ENCODE measurements at places on chromosomes 13 and 19.

DNA sequence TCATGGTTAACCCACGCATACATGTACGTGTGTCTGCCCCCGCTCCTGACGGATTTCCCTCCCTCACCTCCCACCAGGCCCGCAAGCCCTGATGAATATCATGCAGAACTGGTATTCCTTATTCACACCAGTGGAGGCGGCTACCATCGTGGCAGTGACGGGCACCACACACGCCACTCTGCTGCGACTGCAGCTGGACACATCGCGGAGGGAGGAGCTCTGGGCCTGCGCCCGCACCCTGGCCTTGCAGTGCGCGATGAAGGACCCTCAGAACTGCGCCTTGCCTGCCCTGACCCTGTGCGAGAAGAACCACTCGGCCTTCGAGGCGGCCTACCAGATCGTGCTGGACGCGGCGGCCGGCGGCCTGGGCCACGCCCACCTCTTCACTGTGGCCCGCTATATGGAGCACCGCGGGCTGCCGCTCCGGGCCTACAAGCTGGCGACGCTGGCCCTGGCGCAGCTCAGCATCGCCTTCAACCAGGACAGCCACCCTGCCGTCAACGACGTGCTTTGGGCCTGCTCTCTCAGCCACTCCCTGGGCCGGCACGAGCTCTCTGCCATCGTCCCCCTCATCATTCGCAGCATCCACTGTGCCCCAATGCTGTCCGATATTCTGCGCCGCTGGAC, 35.0 kb downstream of the ZSWIM4 start:
- no peak for DNase-seq

- DNase-seq = no peak
Measured at GRCh38 chr19:17479325-17479791, 9.0 kb downstream of the SLC27A1 start.

- DNase-seq = no peak
Measured at GRCh38 chr13:36261976-36262375, 35.6 kb downstream of the CCDC169 start.

- no peak for DNase-seq
Measured at GRCh38 chr13:50128428-50128931, 113.2 kb downstream of the KCNRG start.

DNA sequence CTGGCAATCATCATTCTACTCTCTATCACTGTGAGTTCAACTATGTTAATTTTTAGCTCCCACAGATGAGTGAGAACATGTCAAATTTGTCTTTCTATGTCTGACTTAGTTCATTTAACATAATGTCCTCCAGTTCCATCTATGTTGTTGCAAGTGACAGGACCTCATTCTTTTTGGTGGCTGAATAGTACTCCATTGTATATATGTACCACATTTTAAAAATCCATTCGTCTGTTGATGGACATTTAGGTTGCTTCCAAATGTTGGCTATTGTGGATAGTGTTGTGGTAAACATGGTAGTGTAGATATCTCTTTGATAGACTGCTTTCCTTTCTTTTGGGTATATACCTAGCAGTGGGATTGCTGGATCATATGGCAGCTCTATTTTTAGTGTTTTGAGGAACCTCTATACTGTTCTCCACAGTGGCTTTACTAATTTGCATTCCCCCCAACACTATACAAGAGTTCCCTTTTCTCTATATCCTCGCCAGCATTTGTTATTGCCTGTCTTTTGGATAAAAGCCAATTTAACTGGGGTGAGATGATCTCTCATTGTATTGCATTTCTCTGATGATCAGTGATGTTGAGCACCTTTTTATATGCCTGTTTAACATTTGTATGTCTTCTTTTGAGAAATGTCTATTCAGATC, 124.1 kb downstream of the PCCA start:
- DNase-seq = peak; percentile 38
